ENCODE measurements at places on chromosomes 7 and 10.

DNA sequence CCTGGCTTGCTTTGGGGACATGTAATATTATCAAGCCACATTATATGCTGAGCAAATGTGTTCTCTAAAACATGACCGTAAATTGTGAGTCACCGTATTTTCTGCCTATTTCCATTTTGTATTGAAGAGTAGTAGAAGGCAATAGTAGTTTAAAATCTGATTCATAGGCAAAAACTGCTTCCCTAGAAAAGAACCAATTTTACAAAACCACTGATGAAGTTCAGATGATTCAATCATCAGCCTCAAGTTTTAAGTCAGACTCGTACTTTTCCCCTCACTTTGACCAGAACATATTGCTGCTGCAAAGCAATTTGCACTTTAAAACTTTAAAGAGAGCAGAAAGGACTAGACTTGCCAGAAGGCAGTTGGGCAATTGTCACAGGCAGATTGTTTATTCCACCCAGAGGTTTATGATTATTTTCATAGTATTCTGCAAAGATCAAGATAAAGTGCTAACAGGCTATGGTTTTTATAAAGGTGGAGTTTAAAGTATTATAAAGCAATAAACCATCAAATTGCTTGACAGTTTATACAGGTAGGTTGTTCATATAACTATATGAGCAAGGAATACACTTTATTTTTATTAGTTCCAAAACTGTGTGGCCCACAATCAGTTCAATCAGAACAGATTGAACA lies 168.2 kb downstream of the ETV1 start:
- DNase-seq: no peak

DNA sequence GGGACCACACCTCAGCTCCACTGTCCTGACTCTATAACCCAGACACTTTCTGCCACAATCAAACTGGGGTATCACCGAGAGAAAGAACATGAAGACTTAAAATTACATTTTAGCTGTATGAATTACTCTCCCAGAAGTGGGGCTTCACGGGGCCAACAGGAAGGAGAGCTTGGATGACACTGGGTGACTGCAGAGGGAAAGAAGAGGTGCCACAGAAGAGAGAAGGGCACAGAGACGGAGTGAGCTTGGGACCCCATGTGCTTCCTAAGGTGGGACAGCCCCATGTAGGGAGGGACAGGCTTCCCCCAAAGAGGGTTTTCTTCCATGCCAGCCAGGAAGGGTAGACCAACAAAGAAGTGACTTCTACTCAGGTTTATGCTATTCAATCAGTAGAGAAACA lies 162.0 kb upstream of the RHEB start:
- no peak for DNase-seq

DNA sequence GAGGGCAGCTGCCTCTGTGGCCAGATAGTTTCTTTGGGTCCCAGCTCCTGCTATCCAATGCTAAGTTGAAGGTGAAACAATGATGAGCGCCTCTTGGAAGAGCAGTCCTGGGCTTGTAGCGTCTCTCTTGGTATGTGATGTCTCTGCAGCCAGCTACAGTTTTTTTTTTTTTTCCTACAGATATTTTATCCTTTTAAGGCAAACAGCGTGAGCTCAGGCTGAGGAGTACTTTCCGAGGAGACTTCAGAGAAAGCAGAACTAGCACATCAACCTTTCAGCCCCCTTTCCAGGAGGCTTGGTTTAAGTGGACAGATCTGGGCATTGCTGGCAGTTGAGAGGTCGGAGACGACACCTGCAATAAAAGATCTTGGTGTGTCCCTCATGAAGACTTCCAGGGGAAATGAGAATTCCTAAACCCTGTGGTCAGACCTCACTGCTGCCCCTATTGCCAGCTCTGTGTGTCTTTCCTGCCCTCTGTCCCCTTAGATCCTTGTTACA lies 9.1 kb downstream of the PRKG1 start:
- DNase-seq: no peak

GRCh38 chr10:124153023-124153826 lies 59.8 kb upstream of the CHST15 start:
- peak; percentile 50 for DNase-seq

- no peak for DNase-seq
These were observed 861.5 kb downstream of the ANKRD7 start for GRCh38 chr7:119086026-119086425.

Data from right kidney (tissue), 9 donors.